Osteoblast (primary cell): ENCODE measurements at places on chromosomes 1 and 21.

- DNase-seq: no peak
These were observed 9.8 kb downstream of the POU2F1 start for GRCh38 chr1:167230437-167230836.

DNA sequence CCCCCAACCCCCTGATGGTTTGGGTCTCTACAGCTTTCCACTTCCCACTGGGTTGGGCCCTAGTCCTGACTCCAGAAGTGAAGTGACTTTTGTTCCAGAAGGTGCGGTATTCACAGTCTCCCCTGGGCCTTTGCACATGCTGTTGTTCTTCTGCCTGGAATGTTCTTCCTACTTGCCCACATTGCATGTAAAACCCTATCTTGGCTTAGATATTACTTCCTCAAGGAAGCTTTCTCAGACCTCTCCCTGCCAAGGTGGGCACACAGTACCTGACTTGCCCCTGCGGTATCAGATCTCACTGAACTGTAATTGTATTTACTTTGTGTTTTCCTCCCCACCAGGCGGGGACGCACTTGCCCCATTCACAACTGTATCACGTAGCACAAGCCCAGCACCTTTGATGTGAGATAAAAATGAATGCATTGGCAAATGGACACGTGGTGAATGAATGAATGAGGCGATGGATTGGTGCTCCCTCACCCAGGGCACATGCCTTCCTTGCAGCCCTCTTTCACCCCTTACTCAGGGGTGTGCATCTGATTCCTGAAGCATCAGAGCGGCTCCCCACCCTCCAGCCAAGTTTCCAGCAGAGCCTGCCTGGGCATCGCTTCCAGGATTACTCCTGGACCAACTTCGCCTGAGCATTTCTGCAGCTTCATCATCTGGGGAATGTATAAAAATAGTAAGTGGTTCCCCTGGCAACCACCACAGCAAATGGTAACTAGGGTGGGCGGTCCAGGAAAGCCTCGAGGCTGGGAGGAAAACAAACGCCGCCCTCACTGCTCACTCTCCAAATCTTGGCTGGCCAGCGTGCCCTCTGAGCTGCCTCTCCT is 19.8 kb downstream of the NENF start:
- peak; percentile 91 for DNase-seq

GRCh38 chr1:192474080-192474683 is 101.4 kb upstream of the RGS1 start:
- no peak for DNase-seq

GRCh38 chr1:185479796-185480195 is 162.8 kb upstream of the IVNS1ABP start:
- DNase-seq: no peak

DNA sequence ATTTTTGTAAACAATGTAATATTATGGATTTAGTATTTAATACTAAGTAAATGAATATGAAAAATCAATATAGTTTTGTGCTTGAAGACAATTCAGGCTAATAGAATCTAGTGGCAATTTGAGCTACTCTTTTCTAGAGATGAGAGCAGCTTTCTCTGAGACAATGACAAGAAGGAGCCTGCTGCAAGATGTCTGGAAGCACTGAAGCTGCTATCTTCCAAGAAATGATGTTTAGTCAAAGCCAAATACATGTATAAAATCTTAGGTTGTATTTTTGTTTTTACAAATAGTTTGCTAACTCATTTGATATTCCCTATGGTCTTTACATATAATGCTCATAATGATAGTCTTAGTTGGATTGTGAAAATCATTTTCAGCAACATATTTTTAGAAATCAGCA is 103.9 kb upstream of the COL24A1 start:
- no peak for DNase-seq

DNA sequence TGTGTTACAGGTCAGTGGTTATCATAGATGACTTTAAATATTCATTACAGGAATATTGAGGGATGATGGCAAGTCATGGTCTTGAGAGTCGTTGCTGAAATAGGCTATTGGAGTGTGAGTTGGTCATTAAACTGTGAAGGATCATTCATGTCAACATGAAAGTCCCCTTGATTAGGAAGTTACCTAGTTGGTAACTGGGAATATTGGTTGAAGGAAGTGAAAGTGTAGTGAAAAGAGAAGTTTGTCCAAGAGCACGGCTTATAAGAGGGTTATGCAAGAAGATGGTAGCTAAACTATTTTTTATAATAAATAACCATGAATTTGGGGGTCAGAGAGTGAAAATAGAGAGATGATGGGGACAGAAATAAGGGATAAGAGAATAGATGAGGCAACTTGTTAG is 16.9 kb downstream of the CRB1 start:
- DNase-seq: no peak

DNA sequence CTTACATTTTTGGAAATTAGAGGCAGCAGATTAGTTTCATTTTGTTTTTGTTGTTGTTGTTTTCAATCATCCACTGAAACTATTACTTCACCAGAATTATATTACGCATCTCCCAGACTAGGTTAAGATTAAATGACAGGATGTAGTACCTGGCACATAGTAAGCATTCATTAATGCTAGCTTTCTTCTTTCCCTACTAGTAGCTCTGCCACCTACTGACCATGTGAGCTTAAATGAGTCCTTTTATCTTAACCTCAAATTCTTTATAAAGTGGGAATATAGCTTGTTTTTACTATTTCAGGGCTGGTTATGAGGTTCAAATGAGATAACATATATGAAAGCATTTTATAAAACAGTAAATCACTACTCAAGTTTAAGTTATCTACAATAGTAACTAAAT is 10.2 kb upstream of the ASPM start:
- no peak for DNase-seq
